ENCODE measurements at places on chromosomes 3 and 15.

DNA sequence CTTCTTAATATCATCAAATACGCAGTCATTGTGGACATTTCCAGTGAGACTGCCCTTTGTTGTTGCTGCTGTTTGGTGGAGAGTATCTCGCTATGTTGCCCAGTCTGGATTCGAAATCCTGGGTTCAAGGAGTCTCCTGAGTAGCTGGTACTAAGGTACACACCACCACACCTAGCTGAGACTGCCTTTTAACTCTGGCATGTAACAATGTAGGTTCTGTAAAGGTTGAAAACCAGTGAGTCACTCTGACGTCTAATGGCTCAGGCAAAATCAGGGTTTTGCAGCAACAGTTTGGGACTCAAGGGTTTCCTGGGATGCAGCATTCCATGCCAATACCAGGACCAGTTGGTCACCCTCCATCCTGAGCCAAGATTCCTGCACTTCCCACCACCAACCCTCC is 52.2 kb downstream of the AQP9 start:
- DNase-seq = no peak

DNA sequence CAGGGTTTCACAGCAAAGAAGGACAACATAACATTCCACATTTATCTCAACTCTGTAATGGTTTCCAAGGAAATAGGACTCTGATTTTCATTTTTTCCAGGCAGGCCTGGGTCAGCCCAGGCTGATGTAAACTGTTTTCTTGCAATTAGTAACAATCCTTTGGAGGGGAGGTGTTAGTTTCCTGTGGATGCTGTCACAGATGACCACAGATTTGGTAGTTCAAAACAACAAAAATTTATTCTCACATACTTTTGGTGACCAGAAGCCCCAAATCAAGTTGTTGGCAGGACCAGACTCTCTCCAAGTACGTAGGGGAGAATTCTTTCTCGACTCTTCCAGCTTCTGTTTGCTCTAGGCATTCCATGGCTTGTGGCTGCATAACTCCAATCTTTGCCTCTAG is 88.0 kb downstream of the EDEM1 start:
- DNase-seq = no peak

DNA sequence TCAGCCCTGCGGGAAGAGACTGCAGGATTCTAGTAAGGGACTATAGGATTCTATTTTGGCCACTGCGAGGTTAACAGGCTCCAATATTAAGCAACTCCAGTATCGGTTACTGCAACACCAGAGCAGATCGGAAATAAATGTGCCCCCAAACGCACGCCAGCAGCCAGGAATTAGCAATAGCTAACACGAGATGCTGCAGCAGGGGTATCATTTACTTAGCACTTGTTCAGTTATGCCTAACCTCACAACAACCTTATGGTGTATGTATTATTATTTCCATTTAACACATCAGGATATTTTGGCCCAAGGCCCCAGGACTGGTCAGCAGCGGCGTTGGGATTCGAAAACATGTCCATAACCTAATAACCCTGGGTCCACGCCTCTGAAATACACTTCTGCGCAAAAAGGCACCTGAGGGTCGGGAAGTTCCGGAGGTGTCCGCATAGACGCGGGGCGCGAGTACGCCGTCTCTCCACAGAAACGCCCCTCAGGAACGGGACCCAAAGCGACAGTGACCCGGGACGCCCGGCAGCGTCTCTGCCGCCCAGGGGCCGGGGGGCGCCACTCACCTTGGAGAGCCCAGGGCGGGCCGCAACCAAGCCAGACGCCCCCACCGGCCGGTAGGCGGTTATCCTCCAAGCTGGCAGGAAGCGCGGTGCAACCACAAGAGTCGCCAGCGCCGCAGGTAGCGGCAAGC is 681 bp downstream of the PIK3CB start:
- no peak for DNase-seq

DNA sequence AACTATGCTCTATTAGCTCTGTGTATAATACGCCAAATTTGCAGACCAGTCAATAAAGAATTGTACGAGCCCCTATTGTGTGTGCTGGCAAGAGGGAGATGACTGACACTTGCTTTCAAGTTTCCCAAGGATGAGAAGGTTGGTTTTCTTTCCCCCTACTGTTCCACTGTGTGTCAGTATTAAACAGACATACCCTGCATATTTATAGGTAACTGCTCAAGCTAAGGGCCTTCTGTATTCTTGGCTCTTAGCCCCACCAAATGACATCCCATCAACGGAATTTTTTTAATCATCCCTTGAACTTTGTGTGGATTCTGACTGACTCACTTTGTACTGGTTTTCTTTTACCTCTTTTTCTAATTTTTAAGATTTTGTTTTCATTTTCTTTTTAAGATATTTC is 60.6 kb upstream of the GYG1 start:
- DNase-seq = no peak

DNA sequence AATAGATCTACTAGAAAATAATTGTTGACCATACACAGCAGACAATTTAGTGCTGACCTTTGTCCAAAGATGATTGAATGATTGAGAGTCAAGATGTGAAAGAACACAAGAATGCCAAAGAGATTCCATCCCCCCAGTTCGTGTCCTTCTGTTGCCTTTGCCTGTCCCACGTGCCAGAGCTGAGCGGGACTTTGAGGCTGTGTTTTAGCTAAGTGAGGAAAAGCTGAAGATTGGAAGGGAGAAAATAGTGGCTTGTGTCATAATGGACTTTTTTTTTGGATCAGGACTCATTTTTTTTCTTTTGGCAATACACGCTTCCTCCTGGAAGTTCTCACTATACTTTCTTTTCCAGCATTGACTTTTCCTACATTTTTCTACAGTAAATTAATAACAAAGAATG is 206.6 kb upstream of the MDFIC2 start:
- DNase-seq = no peak

- DNase-seq = no peak
These were observed 31.1 kb downstream of the CYFIP1 start for GRCh38 chr15:22949074-22949547.

GRCh38 chr15:98549003-98549402 is 99.3 kb upstream of the IGF1R start:
- no peak for DNase-seq

DNA sequence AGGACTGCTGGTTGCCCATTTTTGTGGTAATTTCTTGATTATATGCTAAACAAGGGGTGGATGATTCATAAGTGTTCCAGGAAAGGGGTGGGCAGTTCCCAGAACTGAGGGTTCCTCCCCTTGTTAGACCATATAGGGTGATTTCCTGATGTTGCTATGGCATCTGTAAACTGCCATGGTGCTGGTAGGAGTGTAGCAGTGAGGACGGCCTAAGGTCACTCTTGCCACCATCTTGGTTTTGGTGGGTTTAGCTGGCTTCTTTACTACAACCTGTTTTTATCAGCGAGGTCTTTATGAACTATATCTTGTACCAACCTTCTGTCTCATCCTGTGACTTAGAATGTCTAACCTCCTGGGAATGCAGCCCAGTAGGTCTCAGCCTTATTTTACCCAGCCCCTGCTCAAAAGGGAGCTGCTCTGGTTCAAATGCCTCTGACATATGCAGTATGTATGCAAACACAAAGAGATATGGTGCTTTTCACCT is 46.2 kb downstream of the C3orf38 start:
- DNase-seq = no peak

DNA sequence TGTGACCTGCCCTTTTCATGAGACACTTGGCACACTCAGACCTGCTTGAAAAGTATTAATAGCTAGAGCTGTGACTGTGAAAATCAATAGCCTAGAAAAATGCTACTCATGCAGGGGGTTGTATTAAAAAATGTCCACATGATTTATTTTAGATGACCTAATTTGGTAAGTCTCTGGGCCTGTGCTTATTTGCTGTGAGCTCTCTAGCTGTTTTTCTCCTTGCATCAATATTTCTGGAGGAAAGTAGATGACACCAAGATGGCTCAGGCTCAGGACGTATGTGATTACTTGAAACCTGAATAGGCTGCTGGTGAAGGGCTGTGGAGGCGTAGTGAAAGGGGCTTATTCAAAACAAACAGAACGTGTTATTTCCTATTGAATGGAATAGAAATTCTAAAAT is 29.5 kb downstream of the KCNAB1 start:
- no peak for DNase-seq

- DNase-seq = no peak
These were observed 683.0 kb downstream of the TBL1XR1 start for GRCh38 chr3:176514297-176514696.

DNA sequence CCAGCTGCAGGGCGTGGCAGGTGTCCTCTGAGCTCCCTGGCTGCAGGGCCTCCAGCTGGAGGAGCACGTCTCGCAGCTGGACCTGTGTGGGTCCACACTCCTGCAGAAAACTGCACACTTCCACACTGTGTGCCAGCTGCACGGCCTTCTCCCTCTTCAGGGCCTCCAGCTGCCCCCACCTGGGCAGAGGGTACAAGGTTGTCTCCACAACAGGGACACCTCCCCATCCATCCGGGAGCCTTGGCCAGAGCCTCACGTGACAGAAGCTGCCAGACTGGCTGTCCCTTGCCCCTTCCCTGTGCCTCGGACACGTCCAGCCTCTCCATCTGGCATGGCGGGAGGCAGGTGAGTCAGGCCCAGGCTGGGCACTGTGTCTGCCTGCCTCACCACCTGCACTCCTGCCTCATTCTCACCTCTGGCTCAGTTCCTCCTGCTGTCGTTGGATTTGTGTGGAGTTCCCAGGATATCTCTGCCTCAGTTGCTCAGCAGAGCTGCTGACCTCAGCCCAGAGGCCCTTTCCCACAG is 14.5 kb downstream of the SPTBN5 start:
- no peak for DNase-seq

- DNase-seq = no peak
These were observed 10.4 kb downstream of the PLA2G4E start for GRCh38 chr15:42010434-42010833.

GRCh38 chr15:29822100-29822683 is at the start of gene TJP1:
Gene TJP1 (minus strand): TSS chr15:29822468. CDS start chr15:29822028, 440 bp downstream.
- peak; percentile 57 for DNase-seq

DNA sequence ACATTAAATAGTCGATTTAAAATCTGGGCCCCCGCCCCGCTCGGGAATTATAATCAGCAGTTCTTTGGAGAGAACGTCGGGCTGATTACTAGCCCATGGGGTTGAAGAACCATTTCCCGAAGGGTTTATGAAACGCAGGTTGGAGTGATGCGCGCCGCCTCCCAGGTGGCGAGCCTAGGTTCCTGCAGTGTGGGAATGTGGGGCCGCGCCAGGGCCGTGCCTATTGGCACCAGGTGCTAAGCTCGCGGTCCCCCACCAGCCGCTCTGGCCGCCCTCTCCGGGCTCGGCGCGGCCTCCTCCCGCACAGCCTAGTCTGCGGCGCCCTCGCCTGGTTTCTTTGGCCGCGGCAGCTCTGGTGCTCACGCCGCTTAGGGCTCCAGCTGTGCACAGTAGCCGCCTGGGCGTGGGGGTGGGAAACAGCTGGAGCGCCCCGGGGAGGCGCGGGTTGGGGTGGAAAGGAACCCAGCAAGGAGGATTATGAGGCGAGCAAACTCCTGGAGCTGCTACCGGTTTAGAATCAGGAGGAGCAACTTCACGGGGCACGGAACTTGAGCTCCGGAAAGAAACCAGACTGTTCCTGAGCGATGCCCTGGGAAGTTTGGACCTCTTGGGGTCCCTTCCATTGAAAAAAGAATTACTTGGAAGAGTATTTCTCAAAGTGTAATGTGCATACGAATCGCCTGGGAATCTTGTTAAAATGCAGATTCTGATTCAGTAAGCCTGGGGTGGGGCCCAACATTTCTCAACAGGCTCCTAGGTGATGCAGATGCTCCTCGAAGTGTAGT is 5.6 kb upstream of the MECOM start:
- peak; percentile 64 for DNase-seq

DNA sequence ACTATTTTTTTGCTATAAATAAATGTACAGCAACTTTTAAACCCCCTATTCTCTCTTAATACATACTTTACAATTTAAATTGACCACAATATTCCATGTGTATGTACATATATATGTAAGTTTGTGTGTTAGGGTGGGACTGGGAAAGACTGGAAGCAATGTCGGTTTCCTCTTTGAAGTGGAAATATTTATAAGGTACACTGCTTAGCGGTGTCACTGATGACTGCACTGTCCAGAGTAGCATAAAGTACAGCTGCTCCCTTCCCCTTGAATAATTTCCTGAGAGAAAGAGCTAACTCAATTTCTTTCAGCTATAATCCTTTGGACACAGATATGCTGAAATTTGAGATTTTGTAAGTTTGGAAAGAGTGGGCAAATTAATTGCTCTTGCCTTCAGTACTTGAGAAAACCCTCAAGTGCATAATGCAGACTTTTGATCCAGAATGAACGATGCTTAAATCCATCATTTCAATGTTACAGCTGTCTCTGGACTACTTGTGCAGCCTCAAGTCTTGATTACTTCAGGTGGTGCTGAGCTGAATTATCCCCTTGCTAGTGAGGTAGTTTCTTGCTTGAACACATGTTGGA is 267.0 kb upstream of the CFAP20DC start:
- no peak for DNase-seq

DNA sequence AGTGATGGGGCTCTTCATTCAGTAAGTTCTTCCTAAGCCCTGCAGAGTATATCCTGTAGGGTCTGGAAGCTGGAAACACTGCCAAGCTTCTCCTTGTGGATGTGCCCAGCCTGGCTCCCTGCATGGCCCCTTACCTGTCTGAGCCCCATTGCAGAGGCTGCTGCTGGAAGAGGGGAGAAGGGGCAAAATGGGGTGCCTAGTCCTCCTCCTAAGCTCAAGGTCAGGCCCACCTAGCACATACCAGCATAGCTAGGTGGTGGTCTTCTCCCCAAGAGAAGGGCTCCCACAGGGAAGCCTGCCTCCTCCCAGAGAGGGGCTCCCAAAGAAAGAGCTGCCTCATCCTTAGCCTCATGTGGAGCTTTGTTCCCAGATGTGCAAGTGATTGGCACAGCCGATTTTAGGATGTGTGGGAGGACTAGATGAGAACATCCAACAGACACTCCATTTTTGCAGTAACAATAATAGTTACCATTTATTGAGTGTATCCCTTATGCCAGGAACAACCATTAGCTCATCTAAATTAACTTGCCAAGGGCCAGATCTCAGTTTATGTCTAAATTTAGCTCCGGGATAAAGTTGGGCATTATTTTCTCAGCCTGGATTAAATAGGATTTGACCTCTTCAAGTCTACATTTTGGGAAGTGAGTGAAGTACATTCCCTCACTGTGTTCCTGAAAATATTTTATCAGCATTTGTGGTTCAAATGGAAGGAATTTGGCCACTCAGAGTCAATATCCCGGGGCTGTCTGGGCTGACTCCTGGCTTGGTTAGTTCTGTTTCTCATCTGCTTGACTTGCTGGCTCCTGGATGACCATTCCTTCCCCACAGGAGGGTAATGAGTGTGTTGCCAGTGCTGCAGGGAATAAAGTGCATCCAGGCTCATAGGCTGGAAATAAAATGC is 291.1 kb upstream of the ROPN1 start:
- DNase-seq = no peak

DNA sequence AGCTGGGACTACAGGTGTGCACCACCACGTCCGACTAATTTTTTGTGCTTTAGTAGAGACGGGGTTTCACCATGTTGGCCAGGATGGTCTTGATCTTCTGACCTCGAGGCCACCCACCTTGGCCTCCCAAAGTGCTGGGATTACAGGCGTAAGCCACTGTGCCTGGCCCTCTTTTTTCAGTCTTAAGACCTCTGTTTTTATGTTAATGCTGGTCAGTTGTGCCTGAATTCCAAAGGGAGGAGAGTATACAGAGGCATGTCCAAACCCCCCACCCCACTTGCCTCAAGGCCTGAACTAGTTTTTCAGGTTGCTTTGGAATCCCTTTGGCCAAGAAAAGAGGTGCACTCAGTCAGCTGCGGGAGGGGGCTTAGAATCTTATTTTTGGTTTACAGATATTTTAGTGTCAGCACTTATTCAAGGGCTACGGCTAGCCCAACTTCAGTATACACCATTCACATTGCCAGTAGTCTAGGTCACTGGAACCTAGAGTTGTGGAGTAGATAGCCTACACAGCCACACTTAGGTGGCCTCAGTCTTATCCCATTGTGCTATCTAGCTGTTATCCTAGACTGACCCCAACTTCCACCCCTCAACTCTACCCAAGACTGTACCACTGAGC is 128.0 kb upstream of the TPM1 start:
- no peak for DNase-seq
